Amniotic stem cell (primary cell): ENCODE measurements at places on chromosomes 6 and 20.

DNA sequence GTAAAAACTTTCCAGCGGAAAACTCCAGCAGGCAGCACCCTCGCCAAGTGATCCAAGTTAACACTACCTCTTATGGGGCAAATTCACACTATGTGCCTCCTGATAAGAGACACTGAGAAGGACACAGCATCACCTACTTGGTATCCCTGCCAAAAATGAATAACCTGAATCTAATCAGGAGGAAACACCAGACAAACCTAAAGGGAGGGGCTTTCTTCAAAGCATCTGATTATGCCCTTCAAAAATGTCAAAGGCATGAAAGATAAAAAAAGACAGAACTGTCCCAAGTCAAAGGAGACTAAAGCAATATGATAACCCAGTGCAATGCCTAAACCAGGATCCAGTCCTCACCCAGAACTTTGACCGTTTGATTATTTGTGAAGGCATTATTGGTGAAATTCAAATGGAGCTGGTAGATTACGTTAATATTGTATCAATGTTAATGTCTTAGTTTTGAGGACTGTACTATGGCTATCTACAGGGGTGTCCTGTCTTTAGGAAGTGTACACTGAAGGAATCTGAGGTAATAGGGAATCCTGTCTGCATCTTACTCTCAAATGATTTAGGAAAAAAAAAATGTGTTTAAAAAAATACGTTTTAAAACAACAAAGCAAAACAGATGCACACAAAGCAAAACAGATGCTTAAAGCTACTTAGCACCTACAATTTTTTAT is 8.3 kb downstream of the TBC1D7 start:
- no peak for DNase-seq

GRCh38 chr6:30752157-30752927 is 8.0 kb upstream of the IER3 start:
- peak; percentile 97 for DNase-seq

DNA sequence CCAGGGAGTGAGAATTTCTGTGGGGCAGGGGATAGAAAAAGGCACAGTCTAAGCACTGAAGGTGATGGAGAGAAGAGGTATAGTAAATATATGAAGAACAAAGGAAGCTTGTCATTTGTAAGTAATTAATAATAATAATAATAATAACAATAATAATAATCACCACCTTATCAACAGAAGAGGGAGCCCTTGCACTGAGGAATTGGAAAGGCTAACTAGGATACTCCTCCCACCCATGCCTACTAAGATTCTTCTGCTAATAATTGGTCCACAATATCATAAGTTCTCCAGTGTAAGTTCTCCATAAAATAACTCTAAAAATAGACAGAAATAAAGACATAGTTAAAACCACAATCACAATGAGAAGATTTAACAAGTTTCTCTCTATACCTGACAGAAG is 912 bp upstream of the OR12D3 start:
- no peak for DNase-seq

DNA sequence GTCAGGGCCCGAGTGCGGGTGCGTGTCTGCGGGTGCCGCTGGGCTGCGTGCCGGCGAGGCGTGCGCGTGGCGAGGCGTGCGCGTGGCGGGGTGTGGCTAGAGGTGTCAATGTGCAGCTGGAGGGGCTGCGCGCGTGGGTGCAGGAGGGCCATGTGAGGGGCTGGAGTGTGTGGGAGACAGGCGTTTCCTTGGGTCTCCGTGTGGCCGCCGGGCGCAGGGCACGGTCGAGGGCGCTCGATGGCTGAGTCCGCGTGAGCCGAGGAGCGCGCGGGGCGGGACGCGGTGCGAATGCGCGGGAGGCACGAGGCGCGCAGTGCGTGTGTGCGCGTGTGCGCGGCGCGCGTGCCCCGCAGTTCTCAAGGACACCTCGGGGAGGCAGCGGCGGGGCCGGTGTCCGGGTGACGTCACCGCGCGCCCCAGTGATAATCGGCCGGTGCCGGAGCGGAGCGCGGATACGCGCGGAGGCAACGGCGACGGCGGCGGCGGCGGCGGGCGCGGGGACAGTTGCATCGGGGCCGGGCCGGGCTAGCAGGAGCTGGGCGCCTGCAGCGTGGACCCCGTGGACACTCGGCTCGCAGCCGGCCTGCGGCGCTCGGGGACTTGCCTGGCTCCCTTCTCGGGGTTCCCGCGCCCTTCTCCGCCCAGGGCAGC is 38.7 kb downstream of the YTHDF1 start:
- no peak for DNase-seq

DNA sequence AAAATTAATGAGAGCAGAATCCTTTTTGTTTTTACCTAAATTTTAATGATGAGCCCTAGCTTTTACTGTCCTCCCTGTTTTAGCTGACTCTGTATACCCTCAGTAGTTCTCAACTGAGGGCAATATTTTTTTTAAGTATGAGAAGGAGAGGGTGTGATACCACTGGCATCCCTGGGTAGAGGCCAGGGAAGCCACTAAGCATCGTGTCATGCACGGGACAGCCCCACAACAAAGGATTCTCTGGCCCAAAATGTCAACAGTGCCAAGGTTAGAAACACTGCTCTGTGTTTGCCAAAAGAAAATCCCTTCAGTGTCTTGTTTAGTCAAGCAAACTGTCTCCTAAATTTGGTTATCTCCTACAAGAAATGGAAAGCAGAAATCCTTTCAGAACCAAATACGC is 210.4 kb downstream of the KCNQ5 start:
- DNase-seq = no peak

DNA sequence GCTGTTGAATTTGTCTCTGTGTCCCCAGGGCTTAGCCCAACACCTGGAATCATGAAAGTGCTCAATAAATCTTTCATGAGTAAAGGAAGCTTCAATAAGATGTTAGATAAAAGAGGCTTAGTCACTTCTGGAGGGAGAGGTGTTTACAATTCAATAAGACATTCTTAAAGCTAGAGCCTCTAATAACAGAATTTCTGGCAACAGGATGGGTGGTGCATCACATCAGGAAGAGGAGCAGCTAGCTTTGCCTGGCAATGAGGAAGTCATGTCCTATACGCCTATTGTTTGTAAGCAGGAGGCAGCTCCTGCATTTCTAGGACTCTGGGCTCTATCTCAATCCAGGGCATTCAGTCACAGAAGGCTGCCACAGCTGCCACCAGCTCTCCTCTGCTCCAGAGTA is 638.5 kb downstream of the EPM2A start:
- no peak for DNase-seq

DNA sequence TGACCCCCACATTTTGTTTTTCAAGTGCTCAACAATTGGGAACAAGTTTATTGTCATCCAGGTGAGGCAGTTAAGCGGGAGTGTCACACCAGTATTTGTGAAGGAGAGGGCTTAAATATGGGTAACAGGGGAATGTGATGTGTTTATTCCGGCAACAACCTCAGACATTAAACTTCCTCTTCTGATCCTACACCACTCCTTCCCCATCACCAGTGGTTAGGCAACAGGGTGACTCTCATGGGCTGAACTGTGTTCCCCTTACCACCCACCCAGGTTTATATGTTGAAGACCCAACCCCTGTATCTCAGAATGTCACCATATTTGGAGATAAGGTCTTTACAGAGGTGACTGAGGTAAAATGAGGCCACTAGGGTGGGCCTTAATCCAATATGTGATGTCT is 52.1 kb upstream of the RNF182 start:
- no peak for DNase-seq

DNA sequence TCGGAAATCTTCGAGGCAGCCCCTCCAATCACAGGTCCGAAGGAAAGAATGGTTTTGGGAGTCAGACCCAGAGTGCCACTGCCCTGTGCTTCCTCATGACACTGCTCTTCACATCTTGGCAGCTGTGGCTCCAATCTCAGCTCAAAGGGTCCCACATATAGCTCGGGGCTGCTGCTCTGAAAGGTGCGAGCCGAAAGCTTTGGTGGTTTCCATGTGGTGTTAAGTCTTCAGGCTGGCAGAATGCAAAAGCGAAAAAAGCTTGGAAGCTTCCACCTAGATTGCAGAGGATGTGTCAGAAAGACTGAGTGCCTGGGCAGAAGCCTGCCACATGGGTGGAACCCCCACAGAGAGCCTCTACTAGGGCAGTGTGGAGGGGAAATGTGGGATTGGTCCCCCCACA is 314.3 kb upstream of the CHD6 start:
- DNase-seq = no peak

DNA sequence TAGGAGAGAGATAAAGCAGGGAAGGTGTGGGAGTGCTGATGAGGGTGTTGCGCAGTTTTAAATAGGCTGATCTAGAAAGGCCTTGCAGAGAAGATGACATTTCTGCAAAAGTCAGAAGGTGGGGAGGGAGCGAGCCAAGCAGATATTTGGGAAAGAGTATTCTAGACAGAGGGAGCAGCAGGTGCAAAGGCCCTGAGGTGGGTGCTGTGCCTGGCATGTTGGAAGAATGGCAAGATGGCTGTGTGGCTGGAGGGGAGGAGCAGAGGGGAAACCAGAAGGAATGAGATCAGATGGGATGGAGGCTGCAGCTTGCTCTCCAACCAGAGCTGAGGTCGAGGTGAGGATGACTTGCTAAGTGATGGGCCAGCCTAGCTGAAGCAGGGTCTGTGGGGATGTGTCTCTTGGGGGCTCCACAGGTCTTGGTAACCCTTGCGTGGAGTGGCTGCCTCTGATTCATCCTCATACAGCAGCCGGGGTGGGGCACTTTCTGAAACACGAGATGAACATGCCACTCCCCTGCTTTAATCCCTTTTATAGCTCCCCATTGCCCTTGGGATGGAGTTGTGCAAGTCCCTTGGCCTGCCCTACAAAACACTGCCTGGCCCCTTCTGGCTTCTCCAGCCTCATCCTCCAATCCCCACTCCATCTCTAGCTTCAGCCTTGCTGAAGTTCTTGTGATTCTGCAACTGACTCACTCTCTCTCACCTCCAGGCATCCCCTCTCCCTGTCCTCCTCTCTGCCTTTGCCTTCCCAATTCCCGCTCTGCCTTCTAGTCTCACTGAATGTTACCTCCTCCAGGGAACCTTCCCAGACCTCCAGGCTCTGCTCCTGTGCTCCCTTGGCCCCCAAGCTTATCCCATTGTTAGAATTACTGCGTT is 94.1 kb downstream of the CDH22 start:
- DNase-seq = no peak

GRCh38 chr6:135075018-135075417 is 20.4 kb upstream of the HBS1L start:
- no peak for DNase-seq

- DNase-seq = no peak
Measured at GRCh38 chr6:144588697-144589325, 303.7 kb downstream of the UTRN start.

GRCh38 chr6:110363748-110364147 is 5.6 kb upstream of the METTL24 start:
- DNase-seq = no peak

GRCh38 chr6:150573041-150573681 is 26.5 kb upstream of the PLEKHG1 start:
- no peak for DNase-seq

- DNase-seq = no peak
Measured at GRCh38 chr6:27168108-27168507, 79.4 kb upstream of the PRSS16 start.

GRCh38 chr6:33126101-33126714 is 50.4 kb downstream of the HLA-DPB1 start:
- no peak for DNase-seq

- DNase-seq = no peak
Measured at GRCh38 chr6:3398165-3398562, 58.7 kb downstream of the SLC22A23 start.

DNA sequence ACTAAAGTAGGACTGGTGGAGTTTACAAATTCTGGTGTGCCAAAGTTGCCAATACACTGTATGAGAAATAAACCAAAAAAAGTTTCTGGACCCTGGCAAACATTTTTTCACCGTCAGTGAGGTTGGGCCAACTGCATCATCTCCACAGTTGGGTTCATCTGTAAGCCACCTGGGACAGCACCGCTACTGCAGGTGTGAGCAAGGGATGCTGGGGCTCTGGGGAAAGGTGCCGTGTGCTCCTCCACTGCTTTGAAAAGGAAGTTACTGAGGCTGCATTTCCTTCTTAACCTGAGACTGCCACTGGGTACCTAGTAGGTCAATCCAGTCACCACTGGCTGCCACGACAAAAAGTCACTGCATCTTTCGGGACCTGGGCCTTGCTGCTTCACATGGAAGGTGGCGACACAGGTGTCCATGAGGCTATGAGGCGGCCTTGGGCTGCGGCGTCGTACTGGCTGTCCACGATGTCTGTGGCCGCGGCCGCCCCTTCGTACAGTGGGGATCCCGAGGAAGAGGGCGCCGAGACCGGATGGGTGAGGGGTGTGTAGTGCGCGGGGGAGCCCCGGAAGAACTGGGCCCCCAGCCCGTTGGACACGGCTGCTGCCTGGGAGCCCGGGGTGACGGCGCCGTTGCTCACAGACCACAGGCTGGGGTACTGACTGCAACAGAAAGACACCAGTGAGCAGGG is 9.6 kb downstream of the TBXT start:
- no peak for DNase-seq

GRCh38 chr6:151380848-151381205 is 10.5 kb downstream of the ZBTB2 start:
- DNase-seq = no peak

- DNase-seq = no peak
Measured at GRCh38 chr6:139490482-139490881, 116.0 kb upstream of the CITED2 start.

GRCh38 chr20:42652266-42652665 is 537.4 kb downstream of the PTPRT start:
- DNase-seq = no peak

GRCh38 chr20:51387125-51387875 is 155.2 kb downstream of the NFATC2 start:
- DNase-seq = no peak

DNA sequence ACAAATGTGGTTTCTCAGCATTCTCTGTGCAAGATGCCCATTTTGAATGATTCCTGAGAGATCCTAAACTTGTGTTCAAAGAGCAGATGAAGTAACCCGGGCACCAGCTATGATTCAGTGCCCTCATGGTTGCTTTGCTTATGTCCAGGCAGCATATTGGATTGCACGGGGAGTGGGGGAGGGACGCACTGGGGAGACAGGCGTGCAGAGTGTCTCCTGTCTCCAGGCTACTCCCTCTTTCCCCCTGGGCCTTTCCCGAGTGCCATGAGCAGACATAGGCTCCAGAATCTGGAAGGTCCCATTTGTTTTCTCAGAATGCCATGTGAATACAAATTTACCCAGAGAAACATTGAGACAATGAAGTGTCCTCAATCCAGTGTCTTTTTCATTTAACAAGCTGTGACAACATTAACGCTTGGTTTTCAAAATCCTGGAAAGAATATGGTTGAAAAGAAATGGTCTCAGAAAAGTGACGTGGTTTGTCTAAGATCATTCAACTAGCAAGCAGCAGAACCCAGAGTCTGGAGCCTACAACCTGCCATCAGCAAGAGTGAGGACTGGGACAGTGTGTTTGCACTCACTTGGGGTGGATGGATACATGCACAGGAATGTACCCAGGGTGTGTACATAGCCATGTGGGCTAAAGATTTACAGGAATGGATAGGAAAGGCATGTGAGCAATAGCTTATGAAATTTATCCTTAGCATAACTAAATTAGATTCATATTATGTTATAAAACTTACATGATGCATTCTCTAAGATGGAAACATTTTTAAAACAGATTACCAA is 4.2 kb downstream of the SYNDIG1 start:
- DNase-seq = no peak

GRCh38 chr6:83862776-83863471 is 3.4 kb downstream of the CYB5R4 start:
- DNase-seq = no peak
